ENCODE measurements at places on chromosomes 7 and 10. TPM values are rescaled to one million over a fixed set of nuclear protein-coding genes. Genes with fewer than 3 reads are reported as not detected.

The MAGI2 gene
- 118 TPM for total RNA-seq

The OR2A25 gene
- not detected for total RNA-seq

The SLIT1 gene
- total RNA-seq: 56.1 TPM

The TMEM176B gene
- 5.8 TPM for total RNA-seq

The COL28A1 gene
- total RNA-seq: 1.4 TPM

The MRC1 gene
- 3.0 TPM for total RNA-seq

Data from diencephalon (tissue), 1 donor.